ENCODE measurements at places on chromosomes 16 and 17.

DNA sequence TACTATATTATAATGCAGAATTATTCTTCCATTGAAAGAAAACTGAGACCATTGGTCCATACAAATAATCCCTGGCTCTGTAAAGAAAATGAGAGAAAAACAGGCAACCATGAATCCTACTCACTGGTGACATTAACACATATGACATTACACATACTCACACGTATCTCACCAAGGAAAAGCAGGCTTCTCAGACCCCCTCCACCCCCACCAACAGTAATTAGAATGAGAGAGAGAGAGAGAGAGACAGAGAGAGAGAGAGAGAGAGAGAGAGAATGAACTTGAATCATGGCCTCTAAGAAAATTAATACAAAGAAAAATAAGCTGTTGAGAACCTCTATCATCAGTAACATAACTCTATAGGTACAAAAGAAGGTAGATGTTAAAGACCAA is 132.0 kb downstream of the SNX11 start:
- no peak for DNase-seq

- no peak for DNase-seq
Observed at GRCh38 chr16:47053895-47054294, 80.4 kb upstream of the DNAJA2 start.

GRCh38 chr17:81934850-81935708 is 2.0 kb downstream of the PYCR1 start:
- DNase-seq, result no peak

- DNase-seq, result no peak
Observed at GRCh38 chr16:57191056-57191571, 5.0 kb downstream of the RSPRY1 start.

- DNase-seq, result no peak
Observed at GRCh38 chr16:55624696-55625095, 31.1 kb upstream of the SLC6A2 start.

DNA sequence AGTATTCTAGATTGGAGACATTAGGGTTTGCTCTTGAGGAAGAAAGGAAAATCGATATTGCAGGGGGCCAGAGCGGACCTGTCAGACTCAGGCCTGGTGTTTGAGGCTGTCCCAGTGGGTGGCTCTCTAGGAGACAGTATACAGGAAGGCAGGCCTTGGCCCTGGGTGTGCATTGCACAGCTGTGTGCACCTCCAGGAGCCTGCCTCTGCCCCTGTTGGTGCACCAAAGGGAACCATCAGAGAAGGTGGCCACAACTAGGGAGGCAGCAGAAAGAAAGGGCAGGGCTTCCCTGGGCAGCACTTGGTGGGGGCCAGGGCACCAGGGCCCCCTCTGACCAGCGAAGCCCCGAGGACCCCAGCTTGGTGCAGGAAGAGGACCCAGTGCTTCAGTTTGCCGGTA is 188.0 kb downstream of the NTN1 start:
- no peak for DNase-seq

- no peak for DNase-seq
Observed at GRCh38 chr16:51888016-51888415, 658.9 kb downstream of the TOX3 start.

- no peak for DNase-seq
Observed at GRCh38 chr16:55505333-55506015, 3.4 kb upstream of the LPCAT2 start.

DNA sequence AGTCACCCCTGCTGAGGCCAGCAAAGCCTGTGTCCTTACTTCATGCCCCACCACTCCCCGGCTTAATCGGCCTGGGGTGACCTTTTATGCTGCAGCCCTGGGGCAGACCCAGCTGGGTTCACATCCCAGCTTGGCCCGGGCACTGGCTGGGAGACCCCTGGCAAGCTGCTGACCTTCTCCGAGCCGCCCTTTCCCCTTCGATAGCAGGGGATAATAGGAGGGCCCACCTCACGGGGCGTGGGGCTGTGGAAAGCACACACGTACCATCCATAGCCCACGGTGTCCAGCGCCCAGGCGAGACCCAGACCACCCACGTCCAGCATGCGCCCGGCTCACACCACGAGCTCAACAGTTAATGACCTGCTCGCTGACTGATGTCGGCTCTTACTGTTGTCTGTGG is 26.8 kb downstream of the TBC1D16 start:
- no peak for DNase-seq

- peak; percentile 72 for DNase-seq
Observed at GRCh38 chr17:51119415-51120356, 982 bp downstream of the SPAG9 start.

GRCh38 chr17:56596691-56597494 is 3.4 kb downstream of the NOG start:
- no peak for DNase-seq

GRCh38 chr17:72822358-72823023 is 270.0 kb downstream of the SLC39A11 start:
- no peak for DNase-seq

DNA sequence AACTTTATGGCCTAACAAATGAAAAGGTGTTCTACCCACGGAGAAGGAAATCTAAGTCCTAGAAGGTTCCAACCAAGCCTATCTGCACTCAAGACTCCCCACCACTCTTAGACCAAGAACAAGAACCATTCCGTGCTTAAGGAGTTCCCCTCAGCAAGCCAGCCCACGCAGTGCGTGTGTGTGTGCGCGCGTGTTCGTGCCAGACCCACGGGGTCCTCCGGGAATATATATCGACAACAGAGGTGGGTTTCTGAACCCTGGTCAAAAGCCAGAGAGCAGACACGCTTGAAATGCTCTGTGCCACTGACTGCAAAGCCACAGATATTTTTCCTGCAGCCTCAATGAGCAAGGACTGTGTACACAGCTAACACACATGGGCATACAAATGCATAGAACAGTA is 70.7 kb downstream of the SLC39A11 start:
- DNase-seq, result no peak
